T-helper 17 cell (primary cell): ENCODE measurements at places on chromosomes 7 and 10.

DNA sequence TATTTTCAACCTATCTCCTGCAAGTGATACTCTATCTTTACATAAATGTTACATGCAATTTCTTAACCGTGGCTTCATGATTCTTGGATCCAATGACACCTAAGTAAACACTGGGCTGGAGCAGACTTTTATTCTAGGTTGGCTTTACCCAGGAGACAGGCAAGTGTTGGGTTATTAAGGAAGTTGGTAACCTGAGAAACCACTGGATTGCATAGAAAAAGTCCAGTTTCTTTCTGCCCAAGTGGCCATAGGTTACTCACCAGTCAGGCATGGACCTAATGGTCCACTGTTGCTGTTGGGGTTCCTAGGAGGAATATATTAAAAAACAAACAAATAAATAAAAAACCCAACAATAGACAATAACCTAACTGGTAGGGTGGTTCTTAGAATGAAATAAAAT is 112.8 kb downstream of the SEMA3D start:
- DNase-seq: no peak

GRCh38 chr10:71250842-71251241 is 38.5 kb downstream of the UNC5B start:
- DNase-seq: no peak

DNA sequence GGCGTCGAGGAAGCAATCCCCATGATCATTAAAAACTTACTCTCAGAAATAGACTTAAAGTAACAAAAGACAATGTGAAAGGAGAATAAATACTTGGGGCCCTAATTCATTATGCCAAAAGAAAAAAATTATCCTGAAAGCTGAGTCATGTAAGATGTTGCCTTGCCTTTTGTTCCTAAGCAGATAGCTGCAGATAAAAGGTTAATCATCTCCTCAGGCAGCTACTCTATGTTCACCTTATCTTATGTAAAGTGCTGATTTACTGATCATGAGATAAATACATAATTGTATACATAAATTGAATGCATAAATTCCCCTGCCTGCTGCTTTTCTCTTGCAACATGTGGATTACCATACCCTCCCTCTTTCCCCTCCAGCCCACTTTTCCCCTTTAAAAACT is 28.1 kb upstream of the CREB3L2 start:
- DNase-seq: no peak

DNA sequence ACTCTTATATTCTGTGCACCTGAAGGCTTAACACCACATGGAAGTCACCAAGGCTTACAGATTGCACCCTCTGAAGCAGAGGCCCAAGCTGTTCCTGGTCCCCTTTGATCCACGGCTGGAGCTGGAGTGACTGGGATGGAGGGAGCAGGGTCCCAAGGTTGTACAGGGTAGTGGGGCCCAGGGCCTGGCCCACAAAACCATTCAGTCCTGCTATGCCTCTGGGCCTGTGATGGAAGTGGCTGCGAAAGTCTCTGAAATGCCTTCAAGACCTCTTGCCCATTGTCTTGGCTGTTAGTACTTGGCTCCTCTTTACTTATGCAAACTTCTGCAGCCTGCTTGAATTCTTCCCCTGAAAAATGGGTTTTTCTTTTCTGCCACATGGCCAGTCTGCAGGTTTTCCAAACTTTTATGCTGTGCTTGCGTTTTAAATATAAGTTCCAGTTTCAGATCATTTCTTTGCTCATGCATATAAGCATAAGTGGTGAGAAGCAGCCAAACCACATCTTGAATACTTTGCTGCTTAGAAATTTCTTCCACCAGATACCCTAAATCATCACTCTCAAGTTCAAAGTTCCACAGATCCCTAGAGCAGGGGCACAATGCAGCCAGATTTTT is 53.4 kb downstream of the AKR1D1 start:
- DNase-seq: no peak

GRCh38 chr10:101824736-101825135 is 6.5 kb upstream of the OGA start:
- DNase-seq: no peak

DNA sequence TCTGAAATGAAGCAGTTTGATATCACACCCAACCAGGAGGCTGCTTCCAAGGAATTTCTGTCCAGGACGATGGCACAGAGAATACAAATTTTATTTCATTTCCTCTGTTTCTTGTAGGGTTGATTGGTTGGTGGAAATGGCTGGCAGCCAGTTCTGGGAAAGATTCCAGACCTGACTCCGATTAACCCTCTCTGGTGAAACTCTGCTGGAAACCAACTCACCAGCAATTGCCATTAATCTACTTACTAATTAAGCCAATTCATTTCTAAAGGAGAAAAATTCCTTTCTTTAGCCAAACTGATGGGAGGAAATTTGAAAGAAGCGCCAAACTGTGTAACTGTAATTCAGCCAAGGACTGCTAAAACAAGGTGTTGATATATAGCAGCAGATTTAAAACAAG is 10.7 kb downstream of the PTF1A start:
- DNase-seq: no peak

- DNase-seq: no peak
Observed at GRCh38 chr10:111430070-111430469, 353.2 kb downstream of the ADRA2A start.

- no peak for DNase-seq
Observed at GRCh38 chr10:124238367-124238766, 145.0 kb upstream of the CHST15 start.

GRCh38 chr7:21984042-21984441 is 38.3 kb upstream of the CDCA7L start:
- no peak for DNase-seq

- no peak for DNase-seq
Observed at GRCh38 chr10:103622935-103623574, 129.6 kb downstream of the NEURL1 start.

GRCh38 chr7:22676385-22676784 is 50.6 kb upstream of the IL6 start:
- no peak for DNase-seq
